Uterus (tissue), 4 donors: ENCODE measurements at places on chromosomes 5 and 9. TPM values are rescaled to one million over a fixed set of nuclear protein-coding genes. Genes with fewer than 3 reads are reported as not detected.

GRCh38 chr5:141681695-141682641 is at the start of gene ARAP3:
Gene ARAP3, minus strand, starts transcription at chr5:141682230. Its CDS starts 1,744 bp downstream, at chr5:141680486.
- peak; percentile 85 for DNase-seq

- no peak for DNase-seq
Measured at GRCh38 chr5:14900693-14901461, 29.3 kb upstream of the ANKH start.

GRCh38 chr5:670396-671270 is 22.5 kb downstream of the TPPP start:
- DNase-seq, result no peak

DNA sequence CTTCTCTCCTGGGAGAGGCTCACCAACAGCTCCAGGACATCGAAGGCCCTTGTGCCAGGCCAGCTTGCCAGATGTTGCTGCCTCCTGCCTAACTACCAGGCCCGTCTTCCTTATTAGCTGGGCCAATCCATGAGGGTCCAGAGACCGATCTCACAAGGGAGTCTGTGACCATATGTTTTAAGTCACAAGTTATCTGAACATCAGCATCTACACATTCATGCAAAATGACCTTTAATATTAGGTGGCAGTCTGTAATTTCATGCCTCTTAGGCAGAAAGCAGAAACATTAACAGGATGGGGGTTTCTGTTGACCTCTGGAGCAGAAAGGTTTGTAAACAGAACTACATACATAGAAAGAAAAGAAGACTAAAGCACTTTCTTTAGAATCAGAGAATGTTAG is 75.1 kb upstream of the SLC25A51 start:
- no peak for DNase-seq

GRCh38 chr5:132267931-132268768 is 10.7 kb downstream of the PDLIM4 start:
- no peak for DNase-seq

- DNase-seq, result no peak
Measured at GRCh38 chr9:31210978-31211570, 1173.4 kb upstream of the ACO1 start.

- DNase-seq, result no peak
Measured at GRCh38 chr5:41748631-41749030, 121.6 kb downstream of the OXCT1 start.

- DNase-seq, result peak; percentile 25
Measured at GRCh38 chr5:179319741-179320281, 25.4 kb downstream of the ADAMTS2 start.

- DNase-seq, result no peak
Measured at GRCh38 chr5:174148721-174149120, 103.2 kb downstream of the NSG2 start.

DNA sequence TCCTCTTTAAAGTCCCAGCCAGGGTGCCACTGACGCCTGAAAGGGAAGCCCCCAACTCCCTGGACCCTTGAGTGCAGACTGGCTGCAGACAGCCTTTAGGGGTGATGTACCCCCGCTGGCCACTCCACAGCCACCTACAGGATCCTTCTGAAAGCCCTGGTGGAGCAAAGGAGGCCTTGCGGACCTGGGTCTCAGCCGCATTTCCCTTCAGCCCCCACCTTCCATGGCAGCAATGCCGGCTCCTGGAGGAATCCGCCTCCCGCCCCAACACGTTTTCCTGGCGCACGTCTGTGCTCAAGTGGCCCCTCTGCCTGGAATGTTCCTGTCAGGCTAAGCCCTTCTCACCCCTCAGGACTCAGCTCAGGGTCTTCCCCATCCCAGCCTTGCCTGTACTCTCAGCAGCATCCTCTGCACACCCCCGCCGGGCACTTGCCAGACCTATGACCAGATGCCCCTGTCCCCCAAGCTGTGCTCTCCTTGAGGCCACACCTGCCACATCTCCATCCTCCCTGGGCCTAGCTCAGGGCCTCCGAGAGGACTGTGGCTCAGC is 134.1 kb upstream of the RAPGEF1 start:
- DNase-seq, result no peak

DNA sequence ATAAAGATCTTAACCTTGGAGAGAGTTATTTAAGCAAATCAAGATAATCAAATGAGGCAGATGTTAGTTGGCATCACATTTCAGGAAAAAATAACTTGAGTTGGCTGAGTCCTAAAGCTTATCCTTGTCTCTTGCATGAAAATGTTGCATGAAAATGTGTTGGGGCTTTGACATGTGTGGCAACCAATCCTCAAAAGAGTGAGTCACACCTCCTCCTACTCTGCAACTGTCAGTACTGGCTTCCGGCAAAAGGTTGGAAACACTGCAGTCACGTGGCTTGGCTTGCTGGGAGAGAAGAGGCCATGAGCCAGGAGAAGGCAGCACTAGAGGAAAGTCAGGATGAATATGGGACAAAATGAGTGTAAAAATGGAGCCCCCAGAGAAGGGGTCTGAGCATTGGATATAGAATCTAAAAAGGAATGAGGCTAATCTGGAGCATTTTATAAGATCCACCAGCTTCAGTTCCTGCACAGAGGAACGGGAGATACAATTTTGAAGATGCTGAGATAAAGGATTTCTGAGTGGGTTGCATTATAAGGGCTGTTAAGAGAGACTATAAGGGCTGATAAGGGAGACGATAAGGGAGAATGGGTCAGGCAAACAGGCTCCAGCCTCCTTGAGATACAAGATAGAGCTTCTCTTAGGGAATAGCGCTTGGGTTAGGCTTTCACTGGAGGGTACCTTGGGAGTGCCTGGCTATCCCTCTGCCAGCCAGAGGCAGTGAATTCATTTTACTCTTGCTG is 43.1 kb downstream of the SPATA31D1 start:
- DNase-seq, result peak; percentile 37

DNA sequence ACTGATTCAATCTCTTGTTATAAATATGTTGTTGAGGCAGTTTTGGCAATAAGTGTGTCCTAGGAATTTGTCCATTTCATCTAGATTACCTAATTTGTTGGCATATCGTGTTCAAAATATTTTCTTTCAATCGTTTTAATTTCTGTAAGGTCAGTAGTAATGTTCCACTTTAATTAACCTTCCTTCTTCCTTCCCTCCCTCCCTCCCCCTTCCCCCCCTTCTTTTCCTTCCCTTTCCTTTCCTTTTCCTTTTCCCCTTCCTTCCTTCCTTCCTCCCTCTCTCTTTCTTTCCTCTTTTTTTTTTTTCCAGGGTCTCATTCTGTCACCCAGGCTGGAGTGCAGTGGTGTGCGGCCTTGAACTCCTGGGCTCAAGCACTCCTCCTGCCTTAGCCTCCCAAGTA is 27.1 kb downstream of the CD14 start:
- no peak for DNase-seq

GRCh38 chr5:73213566-73213998 is 40.6 kb downstream of the TMEM174 start:
- no peak for DNase-seq

DNA sequence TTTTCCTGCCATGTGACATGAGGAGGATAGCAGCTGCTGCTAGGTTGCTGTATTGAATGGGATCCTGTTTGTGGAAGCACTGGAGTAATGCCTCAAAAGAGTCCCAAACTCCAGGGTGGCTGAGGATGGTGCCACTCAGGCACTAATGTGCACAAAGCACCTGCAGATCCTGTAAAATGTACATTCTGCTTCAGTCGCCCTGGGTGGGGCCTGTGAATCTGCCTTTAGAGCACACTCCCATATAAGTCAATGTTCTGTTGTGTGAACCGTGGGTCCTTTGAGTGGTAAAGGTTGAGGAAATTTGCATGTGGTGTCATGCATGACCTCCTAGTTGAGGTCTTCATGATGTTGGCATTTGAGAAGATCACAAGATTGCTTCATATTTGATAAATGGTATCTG is 31.6 kb upstream of the ANKRD18A start:
- DNase-seq, result no peak

DNA sequence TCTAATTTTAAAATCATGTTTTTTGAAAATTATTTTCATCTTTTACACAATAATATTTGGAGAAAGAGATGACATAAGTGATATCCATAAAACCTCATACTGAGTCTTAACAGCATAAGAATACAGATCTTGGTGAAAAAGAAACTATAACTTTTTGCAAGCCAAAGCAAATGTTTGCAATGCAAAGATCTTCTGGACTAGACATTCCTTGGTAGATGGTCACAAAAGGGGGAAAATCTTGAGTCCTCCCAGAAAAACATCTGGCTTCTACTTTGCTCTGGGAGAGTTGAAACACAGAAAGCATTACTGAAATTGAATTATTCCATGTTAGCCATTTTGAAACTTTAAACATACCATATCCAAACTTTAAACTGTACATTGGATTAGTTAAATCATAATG is 308.2 kb downstream of the ANXA1 start:
- no peak for DNase-seq

- no peak for DNase-seq
Measured at GRCh38 chr9:124820698-124821623, 32.3 kb upstream of the WDR38 start.

DNA sequence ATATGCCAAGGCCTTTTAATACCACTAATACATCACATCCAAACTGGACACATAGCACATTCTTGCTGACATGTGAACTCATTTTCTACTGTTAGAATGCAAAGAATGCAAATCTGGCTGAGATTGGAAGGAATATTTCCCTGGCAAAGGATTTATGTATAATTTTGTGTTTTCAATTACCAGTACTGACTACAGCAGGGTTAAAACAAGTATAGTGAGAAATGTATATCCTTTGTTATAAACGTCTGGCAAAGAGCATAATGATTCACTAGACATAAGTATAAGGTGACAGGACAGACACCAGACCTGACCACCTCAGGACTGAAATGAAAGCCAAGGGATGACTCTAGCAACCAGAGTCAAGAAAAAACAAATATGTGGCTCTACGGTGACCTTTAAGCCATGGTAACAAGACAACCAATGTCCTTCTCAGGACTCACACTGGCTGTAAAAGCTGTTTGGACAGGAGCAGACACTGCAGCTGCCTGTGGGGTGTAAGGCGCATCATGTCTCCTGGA is 95.0 kb downstream of the MRPS27 start:
- no peak for DNase-seq

- peak; percentile 86 for DNase-seq
Measured at GRCh38 chr9:34603610-34604231, 8.2 kb downstream of the RPP25L start.

- DNase-seq, result no peak
Measured at GRCh38 chr9:99299211-99300102, 77.4 kb downstream of the SEC61B start.

GRCh38 chr5:127938746-127939145 is 144.8 kb upstream of the SLC12A2 start:
- no peak for DNase-seq

GRCh38 chr9:8382266-8382665 is 582.7 kb upstream of the DMAC1 start:
- no peak for DNase-seq

DNA sequence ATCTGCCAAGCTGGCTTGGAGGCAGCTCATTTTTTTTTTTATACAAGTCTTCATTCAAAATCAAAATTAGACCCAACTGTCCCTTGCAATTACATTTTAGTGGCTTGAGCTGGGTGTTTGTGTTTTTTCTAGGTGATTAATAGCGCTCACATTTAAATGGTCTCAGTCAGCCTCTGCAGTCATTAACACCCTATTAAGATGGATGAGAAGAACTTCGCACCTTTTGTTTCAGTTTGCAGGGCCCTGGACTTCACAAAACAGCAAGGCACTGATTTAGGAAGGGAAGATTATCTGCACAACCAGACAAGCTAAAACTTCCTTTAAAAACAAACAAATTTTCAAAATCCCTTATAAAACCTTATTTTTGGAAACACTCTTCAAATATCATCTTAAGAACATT is 374.8 kb downstream of the EFNA5 start:
- DNase-seq, result no peak

DNA sequence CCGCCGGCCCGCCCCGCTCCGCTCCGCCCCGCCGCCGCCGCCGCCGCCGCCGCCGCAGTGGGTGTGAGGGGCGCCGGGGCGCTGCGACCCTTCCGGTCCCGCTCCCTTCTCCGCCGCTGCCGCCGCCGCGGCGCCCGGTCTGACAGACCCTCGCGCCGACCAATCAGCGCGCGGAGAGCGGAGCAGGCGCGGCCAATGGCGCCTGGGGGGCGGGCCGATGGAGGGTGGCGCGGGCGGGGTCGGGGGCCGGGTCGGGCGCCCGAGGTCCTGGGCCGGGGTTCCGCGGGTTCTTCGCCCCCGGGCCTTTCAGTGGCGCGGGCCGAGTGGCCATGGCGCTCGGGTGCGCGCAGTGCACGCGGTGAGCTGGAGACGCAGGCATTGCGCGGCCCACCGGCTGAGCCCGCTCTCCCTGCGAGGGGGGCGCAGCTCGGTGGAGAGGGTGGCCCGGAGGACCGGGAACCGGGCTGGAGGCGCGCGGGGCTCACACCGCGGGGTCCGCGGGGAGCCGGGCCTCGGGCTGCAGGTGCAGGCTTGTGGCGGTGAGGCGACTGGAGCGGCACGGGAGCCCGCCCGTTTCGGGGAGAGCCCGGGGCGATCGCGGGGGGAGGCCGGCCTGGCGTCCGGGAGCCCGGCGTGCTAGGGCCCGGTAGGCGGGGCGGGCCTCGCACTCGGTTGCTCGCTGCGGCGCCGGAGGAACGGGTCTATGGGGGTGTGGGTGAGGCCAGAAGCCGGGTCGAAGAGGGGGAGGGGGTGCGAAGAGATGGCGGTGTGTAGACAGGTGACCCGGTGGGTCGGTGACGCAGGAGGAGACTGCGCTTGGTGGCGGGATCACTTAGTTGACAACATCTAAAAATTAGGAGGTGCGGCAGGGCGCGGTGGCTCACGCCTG is at the start of gene MAPK9:
Gene MAPK9 (minus strand): TSS at position 141 of the 889 bp plus-strand sequence. CDS start 11,522 bp downstream, outside the sequence.
- DNase-seq, result peak; percentile 69

DNA sequence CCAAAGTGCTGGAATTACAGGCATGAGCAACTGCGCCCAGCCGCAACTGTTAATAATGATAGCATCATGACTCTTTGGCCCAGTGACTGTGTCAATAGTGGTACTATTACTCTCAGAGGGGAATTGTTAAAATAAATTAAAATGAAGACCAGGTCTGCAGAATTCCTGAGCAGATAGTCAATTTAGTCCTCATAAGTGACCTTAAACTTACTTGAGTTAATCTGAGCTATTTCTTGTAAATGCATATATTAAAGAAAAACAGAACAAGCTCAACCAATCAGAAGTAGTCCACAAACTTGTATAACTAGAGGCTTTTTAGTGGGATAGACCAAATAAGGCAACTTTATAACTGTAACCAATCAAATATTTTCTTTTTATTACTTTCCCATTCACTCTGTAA is 1.7 kb upstream of the RECK start:
- DNase-seq, result no peak

ASS1 gene
- total RNA-seq, result 117 TPM

CCL21 gene
- total RNA-seq, result 66.4 TPM

TEX48 gene
- not detected for total RNA-seq

NKD2 gene
- 2.5 TPM for total RNA-seq

FAXDC2 gene
- total RNA-seq, result 28.2 TPM

PCDHA1 gene
- total RNA-seq, result not detected

WDR38 gene
- not detected for total RNA-seq

FGF18 gene
- total RNA-seq, result 3.0 TPM

SLC6A18 gene
- total RNA-seq, result not detected

C9orf50 gene
- total RNA-seq, result not detected

RANBP17 gene
- total RNA-seq, result 72.8 TPM

SPATA31C1 gene
- not detected for total RNA-seq

PITX1 gene
- total RNA-seq, result 1.2 TPM

HTR1A gene
- total RNA-seq, result not detected

KIF12 gene
- total RNA-seq, result 1.5 TPM

PCDHGA2 gene
- total RNA-seq, result 10.5 TPM

PCDHGA4 gene
- total RNA-seq, result 0.59 TPM
